Astrocyte (in vitro differentiated cells and primary cell): ENCODE measurements at places on chromosomes 13 and 19.
A peak's percentile ranks its signal among the peaks of the same experiment; 100 is the strongest.

DNA sequence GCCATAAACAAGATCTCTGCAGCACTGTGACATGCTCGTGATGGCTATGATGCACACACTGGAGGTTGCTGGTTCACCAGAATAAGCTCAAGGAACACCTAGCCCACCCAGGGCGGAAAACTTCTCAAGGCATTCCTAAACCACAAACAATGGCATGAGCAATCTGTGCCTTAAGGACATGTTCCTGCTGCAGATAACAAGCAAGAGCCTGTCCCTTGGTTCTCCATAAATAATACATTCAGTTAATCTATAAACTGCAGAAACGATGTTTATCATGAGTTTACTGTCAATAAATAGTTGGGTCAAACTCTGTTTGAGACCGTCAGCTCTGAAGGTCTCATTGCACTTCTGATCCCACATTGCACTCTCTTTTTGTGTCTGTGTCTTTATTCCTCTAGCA is 18.6 kb upstream of the ZNF266 start:
- DNase-seq: no peak

DNA sequence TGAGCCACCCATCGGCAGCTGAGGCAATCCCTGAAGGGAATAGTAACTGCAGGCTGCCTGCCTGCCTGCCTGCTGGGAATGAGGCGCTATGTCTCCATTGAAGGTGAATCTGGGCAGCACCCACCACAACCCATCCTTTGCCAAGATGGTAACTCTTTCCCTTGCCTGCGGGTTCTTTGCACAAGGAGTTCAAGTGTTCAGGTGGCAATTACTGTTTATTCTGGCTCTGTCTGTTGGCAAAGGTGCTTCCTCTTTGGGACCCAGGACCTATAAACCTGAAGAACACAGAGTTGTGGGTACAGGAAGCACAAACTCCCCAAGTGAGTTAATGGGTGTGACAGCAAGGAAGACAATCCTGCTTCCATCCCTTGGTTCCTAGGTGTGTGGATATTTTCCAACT is 448.1 kb upstream of the ZNF507 start:
- DNase-seq: no peak

GRCh38 chr13:57631596-57632275 is at the start of gene PCDH17:
PCDH17 (plus strand) TSS chr13:57631744; CDS start chr13:57632547, 803 bp downstream.
- peak; percentile 62 for DNase-seq

DNA sequence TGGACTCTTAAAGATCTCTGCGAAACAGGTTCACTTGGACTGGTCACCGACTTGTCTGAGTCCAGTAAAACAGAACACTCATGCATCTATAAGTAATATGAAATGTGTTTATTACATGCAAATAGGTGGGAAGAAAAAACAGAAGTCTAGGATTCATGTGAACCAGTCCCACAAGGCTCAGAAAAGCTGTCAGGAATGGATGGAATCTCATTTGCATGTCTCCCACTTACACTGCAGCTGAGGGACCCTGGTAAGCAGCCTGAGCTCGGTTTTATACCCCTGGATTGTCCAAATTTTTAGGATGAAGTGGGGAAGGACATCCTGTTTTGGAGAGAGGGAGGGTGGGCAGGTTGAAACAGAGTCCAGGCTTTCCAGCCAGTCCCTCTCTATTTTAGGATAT is 1545.1 kb upstream of the PCDH20 start:
- DNase-seq: no peak
